CD8-positive, alpha-beta memory T cell (primary cell): ENCODE measurements at places on chromosomes 1 and 21.

DNA sequence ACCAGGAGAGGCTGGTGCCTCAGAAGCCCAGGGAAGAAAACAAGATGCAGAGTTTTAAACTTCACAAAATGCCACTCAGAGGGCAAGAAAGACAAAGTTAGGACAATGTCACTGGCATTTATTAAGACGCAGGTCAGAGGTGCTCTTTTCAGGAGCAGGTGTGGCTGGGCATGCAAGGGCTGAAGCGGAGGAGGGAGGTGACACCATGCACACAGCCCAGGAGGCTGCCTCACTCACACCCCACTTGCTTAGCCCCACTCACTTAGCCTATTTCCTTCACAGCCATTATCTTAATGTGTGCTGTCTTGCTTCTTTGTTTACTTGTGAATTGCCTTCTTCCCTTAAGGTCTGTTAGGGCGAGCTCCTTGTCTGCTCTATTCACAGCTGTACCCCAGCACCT, 17.2 kb downstream of the HIVEP3 start:
- DNase-seq, result no peak
- H3K4me3 ChIP-seq, result no peak overlapping the region

DNA sequence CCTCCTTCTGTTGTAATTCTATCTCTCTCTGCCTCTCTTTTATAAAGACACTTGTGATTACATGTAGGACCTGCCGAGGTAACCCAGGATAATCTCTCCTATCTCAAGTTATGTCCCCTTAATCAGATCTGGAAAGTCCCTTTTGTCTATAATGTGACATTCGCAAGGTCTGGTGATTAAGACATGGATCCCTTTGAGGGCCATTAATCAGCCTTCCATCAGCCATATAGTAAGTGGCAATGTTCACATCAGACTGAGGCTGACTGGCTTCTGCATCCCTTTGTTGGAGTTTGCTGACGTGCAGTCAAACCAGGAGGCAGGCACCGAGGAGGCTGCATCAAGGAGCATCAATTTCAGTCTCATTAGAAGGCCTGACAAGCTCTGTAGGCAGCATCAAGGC, 209.6 kb downstream of the BACH1 start:
- H3K4me1 ChIP-seq, result no peaks in the 10 kb centered on the region
- H3K27ac ChIP-seq, result no peak overlapping the region

- no peaks in the 10 kb centered on the region for H3K36me3 ChIP-seq
- DNase-seq, result no peak
- no peak overlapping the region for H3K27ac ChIP-seq
- H3K4me3 ChIP-seq, result no peak overlapping the region
Measured at GRCh38 chr1:116353155-116353554, 19.9 kb upstream of the ATP1A1 start.

GRCh38 chr1:62906428-62906886, 122.5 kb downstream of the ATG4C start:
- H3K4me3 ChIP-seq, result no peak overlapping the region
- no peaks in the 10 kb centered on the region for H3K27me3 ChIP-seq
- DNase-seq, result no peak
- no peaks in the 10 kb centered on the region for H3K36me3 ChIP-seq
- no peak overlapping the region for H3K27ac ChIP-seq

GRCh38 chr1:56190806-56191365, 388.5 kb downstream of the PLPP3 start:
- H3K27ac ChIP-seq, result no peak overlapping the region
- no peaks in the 10 kb centered on the region for H3K36me3 ChIP-seq
- H3K27me3 ChIP-seq, result no peaks in the 10 kb centered on the region
- H3K4me1 ChIP-seq, result no peaks in the 10 kb centered on the region
- DNase-seq, result no peak

GRCh38 chr21:25607151-25608043, at the start of gene MRPL39:
TSS of gene MRPL39 (minus strand) at chr21:25607481. CDS start at chr21:25607475, 6 bp downstream.
- H3K27me3 ChIP-seq, result no peaks in the 10 kb centered on the region
- H3K4me1 ChIP-seq, result peaks cover 11% of the 10 kb centered on the region
- H3K4me3 ChIP-seq, result peak within 1 kb of the TSS; percentile 68
- H3K27ac ChIP-seq, result peak within 1 kb of the TSS; percentile 83
- H3K36me3 ChIP-seq, result peaks cover 12% of the 10 kb centered on the region

DNA sequence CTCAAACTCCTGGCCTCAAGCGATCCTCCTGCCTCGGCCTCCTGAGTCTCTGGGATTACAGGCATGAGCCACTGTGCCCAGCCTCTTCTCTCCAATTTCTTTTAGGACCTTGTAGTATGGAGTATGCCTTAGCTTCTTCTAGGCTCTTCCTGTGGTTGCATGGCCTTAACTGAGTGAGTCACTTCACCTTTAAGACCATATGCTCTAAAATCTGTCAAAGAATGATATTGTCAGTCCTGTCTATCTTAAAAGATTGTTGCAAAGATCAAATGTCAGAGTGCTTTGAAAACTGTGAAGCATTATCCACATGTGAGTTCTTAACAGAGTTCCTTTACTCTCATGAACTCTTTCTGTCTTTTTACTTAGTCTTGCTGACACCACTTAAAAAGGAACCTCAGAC, 37.2 kb downstream of the ATP2B4 start:
- no peak overlapping the region for H3K27ac ChIP-seq
- no peaks in the 10 kb centered on the region for H3K36me3 ChIP-seq
- H3K27me3 ChIP-seq, result no peaks in the 10 kb centered on the region
- peaks cover 40% of the 10 kb centered on the region for H3K4me1 ChIP-seq
- H3K4me3 ChIP-seq, result no peak overlapping the region

DNA sequence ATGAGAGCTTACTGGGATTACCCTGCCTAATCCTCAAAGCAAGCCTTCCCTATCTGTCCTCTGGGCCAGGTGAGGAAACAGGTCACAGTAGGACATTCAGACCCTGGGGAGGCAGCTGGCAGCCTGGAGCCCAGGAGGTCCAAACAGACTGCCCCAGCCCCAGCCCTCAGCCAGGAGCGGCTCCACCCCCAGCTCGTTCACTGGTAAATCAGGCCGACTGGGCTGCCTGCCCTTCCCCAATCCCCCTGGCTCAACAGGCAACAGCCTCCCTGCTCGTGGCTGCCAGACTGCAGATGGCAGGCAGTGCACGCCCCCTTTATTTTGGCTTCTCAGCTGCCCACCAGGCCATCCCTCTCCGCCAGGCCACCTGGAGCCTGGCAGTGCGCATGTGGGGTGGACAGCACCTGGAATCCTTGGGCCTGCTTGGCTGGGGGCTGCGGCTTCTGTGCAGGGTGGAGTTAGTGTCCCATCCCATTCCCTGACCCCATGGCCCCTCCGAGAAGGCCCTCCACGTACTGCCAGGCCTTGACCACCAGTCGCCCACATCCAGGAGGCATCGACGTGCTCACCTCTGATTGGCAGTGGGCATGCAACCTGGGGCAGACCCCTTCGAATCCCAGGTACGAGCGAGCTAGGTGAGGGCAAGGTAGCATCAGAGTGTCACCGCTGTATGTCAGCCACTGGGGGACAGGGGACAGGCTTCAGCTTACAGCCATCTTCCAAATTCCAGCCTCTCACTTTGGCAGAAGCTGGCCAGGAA, 11.2 kb upstream of the ZNF670 start:
- DNase-seq, result no peak
- H3K36me3 ChIP-seq, result no peaks in the 10 kb centered on the region
- H3K27me3 ChIP-seq, result no peaks in the 10 kb centered on the region
- no peak overlapping the region for H3K4me3 ChIP-seq

DNA sequence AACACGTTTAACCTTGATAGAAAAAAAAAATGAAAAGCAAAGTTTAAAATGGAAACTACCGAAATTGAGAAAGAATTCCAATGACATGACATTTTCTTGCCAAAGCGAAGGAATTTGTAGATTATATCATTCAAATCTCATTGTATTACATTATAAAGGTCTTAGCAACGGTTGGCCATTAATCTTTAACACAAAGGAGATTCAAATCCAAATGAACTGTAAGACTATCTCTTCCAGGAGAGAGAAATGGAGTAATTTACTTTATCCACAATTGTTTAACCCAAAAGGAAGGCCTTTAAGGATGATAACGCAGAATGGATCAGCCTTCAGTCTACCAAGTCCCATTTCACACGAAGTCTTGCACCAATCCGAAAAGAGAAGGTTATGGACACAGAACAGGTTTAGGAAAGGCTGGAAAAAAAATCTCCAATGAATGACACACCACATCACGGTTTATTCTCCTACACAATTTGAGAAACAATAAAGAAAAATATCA, 1.5 kb downstream of the ENAH start:
- no peak overlapping the region for H3K27ac ChIP-seq
- H3K36me3 ChIP-seq, result no peaks in the 10 kb centered on the region
- no peak for DNase-seq

DNA sequence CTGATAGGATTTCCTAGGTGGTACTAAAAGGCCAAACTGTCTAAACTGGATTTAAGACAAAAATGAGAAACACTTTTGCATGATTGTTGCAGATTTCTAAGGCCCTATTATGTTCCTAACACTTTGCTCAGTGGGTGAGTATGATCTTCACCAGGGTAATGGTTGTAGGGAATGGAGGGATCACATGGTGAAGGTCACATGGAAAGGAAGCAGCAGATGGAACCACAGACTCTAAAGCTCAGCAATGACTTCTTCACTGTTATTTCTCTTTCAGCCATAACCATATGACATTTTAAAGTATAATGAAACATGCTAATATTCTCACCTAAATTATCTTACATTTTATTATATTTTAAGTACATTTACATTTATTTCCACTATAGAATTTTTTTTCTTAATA, 51.5 kb downstream of the CHRM3 start:
- H3K36me3 ChIP-seq, result no peaks in the 10 kb centered on the region
- DNase-seq, result no peak
- no peaks in the 10 kb centered on the region for H3K27me3 ChIP-seq
- no peak overlapping the region for H3K4me3 ChIP-seq

GRCh38 chr1:8874230-8875201, 4.0 kb downstream of the ENO1 start:
- peaks cover 60% of the 10 kb centered on the region for H3K36me3 ChIP-seq
- peaks cover 66% of the 10 kb centered on the region for H3K4me1 ChIP-seq
- H3K27me3 ChIP-seq, result no peaks in the 10 kb centered on the region

GRCh38 chr1:80607064-80607463, 1193.7 kb upstream of the ADGRL2 start:
- no peaks in the 10 kb centered on the region for H3K36me3 ChIP-seq
- H3K4me3 ChIP-seq, result no peak overlapping the region
- H3K27ac ChIP-seq, result no peak overlapping the region
- H3K27me3 ChIP-seq, result no peaks in the 10 kb centered on the region
- H3K4me1 ChIP-seq, result no peaks in the 10 kb centered on the region
- DNase-seq, result no peak
